Activated T-helper 1 cell treated with anti-CD3 and anti-CD28 coated beads, Interleukin-12 subunit alpha, Interleukin-12 subunit beta, Interleukin-2, Interleukin-4 antibody, amounts not matched to agents 30 ng/mL and 10 ng/mL and 1 ng/mL, durations not matched to agents 14 hours and 24 hours and 36 hours (primary cell): ENCODE measurements at places on chromosomes 6 and 20. TPM values are rescaled to one million over a fixed set of nuclear protein-coding genes. Genes with fewer than 3 reads are reported as not detected.

GRCh38 chr6:28929887-28930620 lies 6.3 kb upstream of the TRIM27 start:
- no peaks in the 10 kb centered on the region for H3K4me1 ChIP-seq
- no peak overlapping the region for H3K4me3 ChIP-seq
- no peak for DNase-seq
- H3K27ac ChIP-seq = no peak overlapping the region
- no peaks in the 10 kb centered on the region for H3K36me3 ChIP-seq

HLA-DOA gene
- total RNA-seq = 1.8 and 2.0 TPM in 2 replicates

GRCh38 chr6:63458480-63459115 lies 113.7 kb upstream of the LOC128125822 start:
- no peaks in the 10 kb centered on the region for H3K36me3 ChIP-seq
- no peaks in the 10 kb centered on the region for H3K4me1 ChIP-seq
- H3K4me3 ChIP-seq = no peak overlapping the region
- no peaks in the 10 kb centered on the region for H3K27me3 ChIP-seq
- no peak overlapping the region for H3K27ac ChIP-seq

DNA sequence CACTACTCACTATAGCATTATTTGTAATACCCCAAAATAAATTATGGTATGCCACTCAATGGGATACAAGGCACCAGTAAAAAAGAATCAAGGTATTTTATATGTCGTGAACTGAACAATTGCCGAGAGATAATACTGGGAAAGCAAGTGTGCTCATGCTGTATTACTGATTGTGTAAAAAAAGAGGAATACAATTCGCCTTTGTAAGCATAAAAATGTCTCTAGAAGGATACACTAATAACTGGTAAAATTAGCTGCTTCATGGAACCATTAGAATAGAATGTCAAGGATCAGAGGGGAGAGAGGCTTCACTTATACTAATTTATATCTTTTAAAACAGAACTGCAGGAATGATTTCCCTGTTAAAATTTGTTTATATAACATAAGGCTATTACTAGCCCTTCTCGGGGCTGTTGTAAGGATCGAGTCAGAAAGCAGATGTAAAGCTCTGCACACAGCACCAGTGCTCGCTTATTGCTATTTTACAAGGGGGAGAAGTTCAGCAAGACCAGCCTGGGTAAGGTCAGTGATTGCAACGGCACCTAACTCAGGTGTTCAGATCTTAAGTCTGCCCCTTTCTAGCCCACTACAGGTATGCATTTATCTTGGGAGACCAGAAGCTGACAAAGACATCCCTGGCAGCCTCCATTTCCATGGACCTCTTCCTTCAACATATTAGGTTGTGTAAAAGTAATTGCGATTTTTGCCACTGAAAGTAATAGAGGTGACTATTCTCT lies 61.6 kb downstream of the MYH7B start:
- peak overlapping the region; percentile 26 for H3K27ac ChIP-seq
- H3K27me3 ChIP-seq = no peaks in the 10 kb centered on the region
- no peak overlapping the region for H3K4me3 ChIP-seq
- no peak for DNase-seq

GRCh38 chr6:41943456-41943855 lies 1.8 kb upstream of the CCND3 start:
- H3K36me3 ChIP-seq = peaks cover 15% of the 10 kb centered on the region
- H3K4me3 ChIP-seq = no peak overlapping the region
- peaks cover 34% of the 10 kb centered on the region for H3K4me1 ChIP-seq
- no peak overlapping the region for H3K27ac ChIP-seq
- no peaks in the 10 kb centered on the region for H3K27me3 ChIP-seq

DNA sequence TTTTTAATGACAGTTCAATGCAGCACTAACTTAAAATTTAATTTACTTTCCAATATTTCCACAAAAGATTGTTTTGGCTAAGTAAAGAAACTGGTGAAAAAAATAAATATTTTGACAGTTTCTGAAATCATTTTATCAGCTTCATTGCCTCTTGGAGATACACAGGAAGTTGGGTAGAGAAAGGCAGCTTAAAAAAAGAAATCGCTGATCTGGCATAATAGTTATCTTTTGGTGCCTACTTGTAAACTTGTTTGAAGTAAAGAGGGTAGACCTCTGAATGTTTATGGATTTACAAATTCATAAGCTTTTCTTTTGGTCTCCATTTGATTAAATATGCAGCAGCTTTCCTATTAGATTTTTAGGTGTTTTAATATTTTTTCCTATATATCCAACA lies 103.4 kb downstream of the RTN4IP1 start:
- H3K4me3 ChIP-seq = no peak overlapping the region
- H3K4me1 ChIP-seq = peaks cover 66% of the 10 kb centered on the region
- H3K27me3 ChIP-seq = no peaks in the 10 kb centered on the region
- DNase-seq = no peak
- peaks cover 34% of the 10 kb centered on the region for H3K36me3 ChIP-seq
- H3K27ac ChIP-seq = no peak overlapping the region

DNA sequence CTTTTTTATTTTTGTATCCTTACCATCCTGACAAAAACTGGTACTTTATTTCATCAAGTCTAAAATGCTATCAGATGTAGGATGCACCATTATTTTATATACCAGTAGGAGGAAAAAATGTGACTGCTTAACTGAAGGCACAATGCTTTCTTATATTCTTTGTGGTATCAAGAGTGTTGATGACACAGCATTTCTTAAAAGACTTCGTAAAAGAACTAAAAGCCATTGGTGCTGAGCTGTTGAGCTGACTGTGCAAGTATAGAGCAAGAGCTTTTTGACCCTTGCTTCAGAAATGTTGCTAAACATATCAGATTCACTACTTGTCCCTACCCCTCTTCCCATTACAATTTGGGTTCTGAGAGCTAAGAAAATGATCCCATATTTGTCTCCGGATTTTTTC lies 17.5 kb downstream of the SF3B5 start:
- peaks cover 3% of the 10 kb centered on the region for H3K27me3 ChIP-seq
- H3K27ac ChIP-seq = no peak overlapping the region
- H3K4me1 ChIP-seq = peaks cover 13% of the 10 kb centered on the region
- H3K36me3 ChIP-seq = no peaks in the 10 kb centered on the region
- H3K4me3 ChIP-seq = no peak overlapping the region
- no peak for DNase-seq

DNA sequence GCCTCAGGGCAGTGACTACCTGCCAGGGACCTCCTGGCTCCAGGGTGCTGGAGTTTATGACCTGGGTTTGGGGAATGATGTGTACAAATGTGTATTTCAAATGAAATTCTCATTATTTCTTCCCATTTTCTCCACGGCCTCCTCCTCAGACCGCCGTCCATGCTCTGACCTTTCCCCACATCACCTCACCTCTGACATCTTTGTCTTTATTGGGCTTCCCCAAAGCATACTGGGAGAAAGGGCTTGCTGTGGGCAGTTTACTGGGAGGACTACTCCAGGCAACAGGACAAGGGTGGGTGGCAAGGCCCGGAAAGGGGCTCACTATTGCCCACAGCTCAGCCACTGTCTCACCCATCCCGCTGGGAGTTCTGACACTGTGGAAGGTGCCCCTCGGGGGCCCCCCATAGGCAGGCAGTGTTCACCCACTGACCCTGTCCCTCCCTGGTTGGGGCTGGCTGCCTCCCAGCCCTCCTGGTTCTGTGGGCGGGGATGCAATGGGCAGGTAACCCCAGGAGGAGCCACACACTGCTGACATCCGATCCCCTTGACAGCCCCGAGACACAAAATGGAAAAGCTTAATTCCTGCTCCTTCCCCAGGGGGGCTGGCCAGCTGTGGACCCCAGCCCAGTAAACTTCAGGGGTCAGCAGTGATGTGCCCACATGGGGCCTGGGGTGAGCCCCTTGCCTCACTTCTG lies 39.8 kb upstream of the CST7 start:
- H3K27me3 ChIP-seq = no peaks in the 10 kb centered on the region
- H3K27ac ChIP-seq = no peak overlapping the region
- DNase-seq = no peak
- H3K4me1 ChIP-seq = no peaks in the 10 kb centered on the region
- H3K4me3 ChIP-seq = no peak overlapping the region
- no peaks in the 10 kb centered on the region for H3K36me3 ChIP-seq

DNA sequence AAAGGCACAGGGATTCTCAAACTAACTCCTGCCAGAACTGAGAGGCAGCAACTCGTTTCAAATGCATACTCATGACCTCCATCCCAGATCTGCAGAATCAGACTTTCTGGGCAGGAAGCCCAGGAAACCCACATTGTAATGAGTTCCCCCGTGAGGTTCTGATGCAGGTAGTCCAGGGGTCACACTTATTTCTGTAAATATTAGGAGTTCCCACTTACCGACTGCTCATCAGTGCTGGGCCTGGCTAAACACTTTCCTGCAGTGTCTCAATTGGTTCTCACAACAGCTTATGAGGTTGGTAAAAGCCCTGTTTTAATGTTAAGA lies 11.6 kb downstream of the DUSP15 start:
- no peak for DNase-seq
- H3K4me3 ChIP-seq = no peak overlapping the region
- no peaks in the 10 kb centered on the region for H3K36me3 ChIP-seq
- no peak overlapping the region for H3K27ac ChIP-seq

- H3K27ac ChIP-seq = peak overlapping the region; percentile 84
- no peak for DNase-seq
- H3K4me3 ChIP-seq = peak overlapping the region; percentile 65
- peaks cover 5% of the 10 kb centered on the region for H3K4me1 ChIP-seq
Measured at GRCh38 chr6:108157981-108158525, 7.8 kb upstream of the NR2E1 start.

- H3K4me1 ChIP-seq = no peaks in the 10 kb centered on the region
- no peak overlapping the region for H3K27ac ChIP-seq
- H3K36me3 ChIP-seq = no peaks in the 10 kb centered on the region
- no peak for DNase-seq
- peaks cover 2% of the 10 kb centered on the region for H3K27me3 ChIP-seq
Measured at GRCh38 chr20:3340443-3340842, 67.0 kb downstream of the DNAAF9 start.

DNA sequence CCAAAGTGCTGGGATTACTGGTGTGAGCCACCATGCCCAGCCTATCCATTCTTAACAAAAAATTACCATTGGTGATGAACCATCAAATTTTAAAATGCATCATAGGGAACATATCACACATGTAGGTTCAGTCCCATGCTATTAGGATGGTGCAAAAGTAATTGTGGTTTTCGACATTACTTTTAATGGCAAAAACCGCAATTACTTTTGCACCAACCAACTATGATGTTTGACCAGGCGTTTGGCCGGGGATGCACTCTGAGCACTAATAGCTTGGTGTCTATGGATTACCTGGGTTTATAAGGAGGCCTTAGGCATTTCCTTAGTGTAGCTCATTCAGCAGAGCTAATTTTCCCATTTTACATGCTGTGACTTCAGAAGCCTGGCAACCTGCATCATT lies 246.5 kb upstream of the SUPT3H start:
- no peak for DNase-seq

ACOT13 gene
- total RNA-seq = 27.0 and 27.4 TPM in 2 replicates

GRCh38 chr6:110951008-110951407 lies 7.5 kb upstream of the GTF3C6 start:
- H3K4me3 ChIP-seq = no peak overlapping the region
- no peak overlapping the region for H3K27ac ChIP-seq
- H3K4me1 ChIP-seq = peaks cover 8% of the 10 kb centered on the region
- H3K36me3 ChIP-seq = no peaks in the 10 kb centered on the region

DNA sequence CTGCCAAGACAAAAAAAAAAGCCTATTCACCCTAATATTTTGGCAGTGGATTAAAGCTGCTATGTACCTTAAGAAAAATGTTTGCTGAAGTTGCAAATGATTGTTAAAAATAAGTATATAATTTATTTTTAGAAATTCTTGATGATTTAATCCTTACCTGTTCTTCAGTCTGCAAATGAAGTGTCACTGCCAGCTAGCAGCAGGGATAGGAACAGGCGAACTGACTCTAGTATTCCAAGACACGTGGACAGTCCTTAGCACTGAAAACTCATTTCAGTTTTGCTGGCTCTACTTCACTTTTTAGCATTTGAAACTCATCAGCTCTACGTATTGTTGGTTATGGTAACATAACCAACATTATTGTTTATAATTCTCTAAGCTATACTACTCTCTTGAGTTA lies 204.4 kb upstream of the ID4 start:
- no peak overlapping the region for H3K4me3 ChIP-seq
- no peaks in the 10 kb centered on the region for H3K36me3 ChIP-seq
- H3K27me3 ChIP-seq = no peaks in the 10 kb centered on the region
- H3K4me1 ChIP-seq = no peaks in the 10 kb centered on the region

RSPO4 gene
- not detected in 2 replicates for total RNA-seq

MYO6 gene
- 0.37 and 0.83 TPM in 2 replicates for total RNA-seq

DNA sequence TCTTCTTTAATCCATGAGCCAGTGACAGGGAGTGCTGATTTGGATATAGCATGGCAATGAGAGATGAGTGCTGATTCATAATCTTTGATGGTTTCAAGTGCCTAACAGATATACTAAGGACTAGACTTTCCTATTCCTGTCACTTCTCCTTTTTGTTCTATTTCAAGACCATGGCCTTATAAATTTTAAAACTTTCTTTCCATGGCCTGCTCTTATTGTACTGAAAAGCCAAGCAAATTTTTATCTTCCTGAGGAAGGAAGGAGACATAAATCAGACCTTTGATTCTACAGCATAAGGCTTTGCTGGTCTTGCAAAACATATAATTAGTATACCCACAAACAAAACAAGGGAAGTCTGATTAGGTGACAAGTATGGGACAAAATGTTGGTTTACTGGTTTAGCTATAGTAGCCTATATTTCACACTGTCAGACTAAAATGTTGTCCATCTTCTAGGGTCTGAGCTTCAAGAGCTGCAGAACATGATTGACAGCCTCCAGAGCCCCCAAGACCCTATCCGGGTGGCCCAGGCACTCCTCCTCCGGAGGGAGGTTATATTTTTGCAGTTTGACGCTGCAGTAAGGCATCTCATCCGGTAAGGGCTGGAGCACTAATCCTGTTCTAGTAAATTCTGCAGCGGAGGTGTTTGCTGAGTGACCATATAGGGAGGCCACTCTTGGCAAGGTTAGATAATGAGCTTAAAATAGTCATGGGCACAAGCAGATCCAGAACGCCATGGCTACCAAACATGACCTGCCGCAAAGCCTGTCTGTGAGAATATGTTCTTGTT lies 82.3 kb downstream of the CD164 start:
- no peak for DNase-seq
- H3K4me1 ChIP-seq = peaks cover 12% of the 10 kb centered on the region
- peaks cover 13% of the 10 kb centered on the region for H3K27me3 ChIP-seq
- no peak overlapping the region for H3K27ac ChIP-seq

DNA sequence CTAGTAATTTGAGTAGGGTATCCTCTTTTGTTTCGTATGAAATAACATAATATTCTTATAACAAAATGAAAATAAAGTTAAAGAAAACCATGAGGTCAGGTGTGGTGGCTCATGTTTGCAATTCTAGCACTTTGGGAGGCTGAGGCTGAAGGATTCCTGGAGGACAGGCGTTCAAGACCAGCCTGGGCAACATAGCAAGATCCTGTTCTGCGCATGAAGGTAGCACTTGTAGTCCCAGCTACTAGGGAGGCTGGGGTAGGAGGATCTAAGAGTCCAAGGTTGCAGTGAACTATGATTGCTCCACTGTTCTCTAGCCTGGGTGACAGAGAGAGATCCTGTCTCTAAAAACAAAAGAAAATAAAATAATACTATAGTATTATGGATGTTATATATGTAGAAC lies 145.6 kb downstream of the PDSS2 start:
- no peaks in the 10 kb centered on the region for H3K4me1 ChIP-seq
- no peak for DNase-seq
- H3K36me3 ChIP-seq = no peaks in the 10 kb centered on the region
- no peak overlapping the region for H3K4me3 ChIP-seq
- no peaks in the 10 kb centered on the region for H3K27me3 ChIP-seq
